Fibroblast of skin of left biceps (primary cell): ENCODE measurements at places on chromosomes 11 and 22.

GRCh38 chr22:25235547-25236290 lies 16.3 kb downstream of the CRYBB2 start:
- DNase-seq: peak; percentile 28

GRCh38 chr11:131827430-131827829 lies 457.0 kb downstream of the NTM start:
- no peak for DNase-seq

- DNase-seq: no peak
Measured at GRCh38 chr11:75105462-75105925, 8.8 kb upstream of the OR2AT4 start.

DNA sequence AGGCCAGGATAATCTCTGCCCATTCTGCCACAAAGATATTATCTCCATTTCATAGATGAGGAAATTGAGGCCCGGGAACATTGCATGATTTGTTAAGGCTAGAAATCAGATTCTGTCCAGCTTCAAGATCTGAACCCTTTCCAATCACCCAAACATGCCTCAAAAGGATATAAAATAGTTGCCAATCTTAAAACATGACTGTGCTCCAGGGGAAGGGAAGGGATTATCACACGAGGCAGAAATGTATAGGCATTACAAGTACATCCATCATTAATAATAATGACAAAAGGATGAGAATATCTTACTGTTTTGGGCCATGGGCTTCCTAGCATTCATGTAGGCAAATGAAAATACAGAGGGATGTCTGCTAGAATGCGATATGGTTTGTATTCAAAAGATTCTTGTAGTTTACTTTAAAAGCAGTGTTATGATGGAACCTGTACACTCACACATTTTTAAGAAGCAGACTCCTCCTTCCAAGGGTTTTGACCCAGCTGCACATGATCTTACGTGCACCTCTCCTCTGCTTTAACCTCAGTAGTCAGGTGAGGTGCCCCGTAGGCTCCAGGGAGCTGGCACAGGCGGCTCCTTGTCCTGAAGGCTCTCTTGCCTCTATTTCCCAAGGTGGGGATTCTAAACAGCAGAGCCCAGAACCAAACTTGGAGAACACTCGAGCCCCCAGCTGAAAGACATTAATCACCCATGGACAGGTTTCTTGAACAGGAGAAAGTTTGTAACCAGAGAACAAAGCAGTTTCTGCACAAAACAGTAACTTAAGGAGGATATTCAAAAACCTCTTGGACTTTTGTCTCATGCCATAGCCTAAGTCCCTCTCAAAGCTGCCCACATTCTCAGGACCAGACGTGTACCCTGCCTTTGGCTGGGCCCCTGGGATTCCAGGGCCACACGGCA lies 36.0 kb downstream of the PARVA start:
- DNase-seq: no peak

- DNase-seq: no peak
Measured at GRCh38 chr22:25359601-25360261, 140.3 kb downstream of the CRYBB2 start.

DNA sequence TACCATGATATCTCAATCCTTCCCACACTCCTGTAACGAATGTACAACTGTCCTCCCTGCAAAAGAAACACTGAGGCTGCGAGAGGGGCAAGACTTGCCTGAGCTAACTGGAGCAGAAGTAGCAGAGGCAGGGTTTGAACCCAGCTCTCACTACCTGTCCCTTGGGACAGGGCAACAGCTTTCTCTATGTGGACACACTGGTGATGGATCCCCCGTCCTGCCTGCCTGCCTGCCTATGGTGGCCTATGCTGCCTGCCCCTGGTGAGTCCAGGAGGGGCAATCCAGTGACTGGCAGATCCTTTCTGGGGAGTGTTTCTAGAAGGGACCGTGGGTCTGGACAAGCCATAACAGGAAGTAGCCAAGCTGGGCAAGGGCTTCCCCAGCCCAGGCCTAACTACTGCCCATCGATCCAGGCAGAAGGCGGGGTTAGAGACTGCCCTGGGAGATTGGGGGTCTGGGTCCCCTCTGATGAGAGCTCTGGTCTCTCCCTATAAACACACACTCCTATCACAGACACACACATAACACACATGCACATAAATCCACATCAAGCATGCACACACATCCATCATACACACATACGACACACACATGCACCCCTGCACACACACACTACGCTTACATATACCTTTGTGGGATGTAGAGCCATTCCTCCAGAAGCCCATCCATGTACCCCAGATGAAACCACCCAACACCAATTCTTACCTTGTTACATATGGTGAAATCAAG lies 1.1 kb upstream of the EMID1 start:
- no peak for DNase-seq

GRCh38 chr11:68372625-68373024 lies 60.2 kb downstream of the LRP5 start:
- no peak for DNase-seq

GRCh38 chr11:118003456-118003855 lies 17.3 kb downstream of the IL10RA start:
- DNase-seq: no peak

DNA sequence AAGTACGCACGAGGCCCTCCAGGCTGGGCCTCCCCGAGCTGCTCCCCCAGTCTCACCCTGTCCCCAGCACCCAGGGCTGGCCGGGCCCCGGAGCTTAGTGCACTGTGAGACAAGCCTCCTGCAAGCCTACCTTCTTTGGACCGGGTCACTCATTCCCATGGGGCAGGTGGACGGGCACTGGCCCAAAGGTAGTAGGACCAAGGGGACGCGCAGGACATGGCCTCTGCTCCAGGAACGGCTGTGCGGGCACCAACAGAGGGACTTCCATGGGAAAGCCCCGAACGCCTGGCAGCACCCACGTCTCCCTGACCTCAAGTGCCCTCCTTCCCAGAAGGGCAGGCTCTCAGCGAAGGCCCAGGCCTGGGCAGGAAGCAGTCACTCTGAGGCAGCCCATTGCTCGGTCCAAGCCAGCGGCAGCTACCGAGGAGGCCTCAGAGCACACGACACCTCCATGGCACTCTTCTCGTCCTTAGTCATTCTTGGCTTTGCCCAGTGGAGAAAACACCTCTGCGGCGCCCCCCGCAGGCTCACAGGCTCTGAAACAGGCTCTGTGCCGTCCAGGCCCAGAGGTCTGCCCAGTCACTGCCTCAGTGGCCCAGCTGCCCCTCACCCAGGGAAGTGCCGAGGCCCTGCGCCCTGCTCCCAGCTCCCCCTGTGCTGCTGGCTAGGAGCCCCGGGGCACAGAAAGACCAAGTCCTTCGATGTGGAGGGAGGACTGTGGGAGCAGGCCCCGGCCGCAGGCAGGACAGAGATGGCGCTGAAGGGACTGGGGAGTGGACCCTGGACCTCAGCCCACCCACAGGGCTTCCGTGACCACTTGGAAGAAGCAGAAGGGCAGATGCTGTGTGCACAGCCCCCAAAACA lies 3.8 kb downstream of the MOB2 start:
- no peak for DNase-seq

- DNase-seq: no peak
Measured at GRCh38 chr11:117905524-117905923, 23.7 kb downstream of the TMPRSS13 start.

GRCh38 chr11:132106096-132106982 lies 735.9 kb downstream of the NTM start:
- no peak for DNase-seq

GRCh38 chr11:132992838-132993631 lies 539.3 kb downstream of the OPCML start:
- no peak for DNase-seq

GRCh38 chr22:35541254-35541748 lies 670 bp downstream of the RASD2 start:
- DNase-seq: no peak

DNA sequence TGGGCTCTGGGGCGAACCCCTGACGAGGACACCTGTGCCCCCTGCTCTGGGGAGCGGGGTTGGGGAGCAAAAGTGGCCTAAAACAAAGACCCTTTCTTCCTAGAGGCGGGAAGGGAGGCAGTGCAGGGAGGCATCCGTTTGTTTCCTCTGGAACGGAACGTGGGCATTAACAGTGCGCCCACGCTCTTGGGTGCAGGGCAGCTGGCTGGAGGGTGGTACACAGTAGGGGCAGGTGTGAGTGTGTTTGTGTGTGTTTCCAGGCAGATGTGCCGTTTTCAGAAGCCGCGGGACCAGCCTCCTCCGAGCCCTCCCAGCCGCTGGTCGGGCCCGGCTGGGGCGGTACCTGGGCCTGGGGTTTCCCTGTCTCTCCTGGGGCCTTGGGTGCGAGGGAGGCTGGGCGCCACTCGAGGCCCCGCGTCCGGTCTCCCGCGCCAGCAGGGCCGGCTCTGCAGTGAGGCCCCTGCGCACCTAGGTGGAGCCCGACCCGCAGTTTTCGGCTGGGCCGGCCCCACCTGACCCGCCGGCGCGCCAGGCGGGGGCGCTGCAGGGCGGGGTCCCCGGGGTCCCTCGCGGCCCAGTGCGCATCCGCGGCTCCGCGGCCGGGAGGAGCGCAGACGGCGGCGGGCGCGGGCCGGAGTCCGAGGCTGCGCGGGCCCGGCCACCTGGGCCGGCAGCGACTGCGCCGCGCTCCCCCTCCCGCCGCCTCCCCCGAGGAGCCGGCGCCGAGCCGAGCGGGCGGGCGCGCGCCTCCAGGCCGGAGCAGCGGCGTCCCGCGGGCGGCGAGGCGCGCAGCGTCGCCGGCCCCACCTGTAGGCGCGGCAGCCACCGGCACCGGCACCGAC lies 1252.7 kb downstream of the BRD1 start:
- DNase-seq: peak; percentile 33

DNA sequence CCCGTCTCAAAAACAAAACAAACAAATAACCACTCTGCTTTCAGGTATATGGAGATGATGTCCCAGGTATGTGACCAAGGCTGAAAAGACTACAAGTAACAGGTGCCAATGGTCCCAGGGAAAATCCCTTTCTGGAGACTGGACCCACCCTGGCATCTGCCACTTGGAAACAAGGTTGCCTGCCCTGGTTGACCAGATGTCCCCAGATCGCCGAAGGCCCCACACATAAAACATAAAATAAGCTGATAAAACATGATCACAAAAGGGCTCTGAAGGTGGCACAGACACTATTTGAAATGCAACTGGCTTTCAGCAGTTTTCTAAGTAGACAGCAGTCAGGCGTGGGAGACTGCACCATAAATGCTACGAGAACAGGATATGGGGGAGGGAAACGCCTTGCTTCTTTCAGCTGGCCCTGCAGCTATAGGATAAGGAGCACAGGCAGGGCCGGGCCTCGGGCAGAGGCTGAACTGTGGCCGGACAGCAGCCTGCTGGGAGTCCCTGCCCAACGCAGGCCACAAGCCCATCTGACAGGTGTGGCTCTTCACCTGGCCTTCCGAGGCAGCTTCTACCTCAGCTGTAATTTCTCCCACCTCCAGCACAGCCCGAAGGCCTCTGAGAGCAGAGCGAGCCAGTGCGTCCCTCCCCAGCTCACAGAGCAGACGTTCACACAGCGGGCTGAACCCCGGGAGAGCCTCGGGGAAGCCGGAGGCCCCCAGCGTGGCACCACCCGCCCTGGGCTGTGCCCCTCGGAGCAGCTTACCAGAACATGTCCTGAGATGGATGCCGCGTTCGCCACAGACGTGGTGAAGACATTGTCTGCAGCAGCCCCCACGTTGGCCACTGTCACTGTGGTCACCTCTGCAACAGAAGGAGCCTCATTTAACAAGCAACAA lies 4.0 kb downstream of the DEAF1 start:
- no peak for DNase-seq

DNA sequence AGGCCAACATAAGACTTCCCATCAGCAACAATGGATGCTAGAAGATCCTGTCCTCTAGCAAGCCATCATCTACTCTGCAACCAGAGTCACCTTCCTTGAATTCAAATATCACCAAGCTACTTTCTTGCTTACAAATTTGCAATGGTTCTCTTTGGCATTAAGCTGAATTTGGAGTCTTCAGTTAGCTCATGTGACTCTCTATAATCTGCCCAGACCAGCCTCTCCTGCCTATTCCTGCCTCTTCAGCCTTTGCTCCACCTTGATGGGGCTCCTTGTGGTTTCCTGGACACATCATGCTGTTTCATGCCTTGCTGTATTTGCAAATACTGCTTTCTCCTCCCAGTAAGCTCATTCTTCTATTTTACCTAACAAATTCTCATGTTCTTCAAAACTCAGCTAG lies 82.3 kb downstream of the RASSF10 start:
- no peak for DNase-seq

- no peak for DNase-seq
Measured at GRCh38 chr11:116819049-116819448, 4.1 kb downstream of the APOA4 start.

GRCh38 chr22:37561212-37562048 lies 1.1 kb downstream of the CDC42EP1 start:
- DNase-seq: peak; percentile 66

GRCh38 chr11:35387111-35387982 lies 32.0 kb downstream of the SLC1A2 start:
- no peak for DNase-seq

- no peak for DNase-seq
Measured at GRCh38 chr22:45007391-45008185, 2.2 kb downstream of the PHF21B start.

- DNase-seq: no peak
Measured at GRCh38 chr11:126357055-126357962, 1.8 kb downstream of the ST3GAL4 start.

DNA sequence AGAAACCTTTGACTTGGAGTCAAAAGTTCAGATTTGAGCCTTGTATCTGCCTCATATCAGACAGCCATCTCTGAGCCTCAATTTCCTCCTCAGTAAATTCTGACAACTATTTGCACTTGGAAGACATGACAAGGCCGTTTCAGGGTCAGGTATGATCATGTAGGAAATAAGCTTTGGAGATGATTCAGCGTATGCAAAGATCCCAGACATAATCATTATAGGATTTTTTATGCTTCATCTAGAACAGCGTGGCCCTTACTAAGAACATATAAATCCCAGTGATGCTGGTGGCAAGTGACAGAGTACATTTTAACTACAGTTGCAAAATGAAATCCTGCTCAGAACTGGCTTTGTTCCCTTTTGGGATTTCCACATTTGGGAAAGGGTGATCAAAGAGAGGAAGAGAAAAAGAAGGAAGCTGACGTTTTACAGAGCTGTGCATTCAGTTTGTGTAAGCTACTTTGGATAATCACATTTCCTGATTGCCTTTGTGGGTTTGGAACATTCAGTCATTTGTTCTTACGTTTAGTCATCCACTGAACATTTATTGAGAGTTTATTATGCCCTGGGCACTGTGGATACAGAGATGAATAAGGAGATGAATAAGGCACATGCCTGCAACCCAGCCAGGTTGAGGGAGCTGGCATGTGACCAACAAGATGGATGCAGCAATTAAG lies 81.9 kb upstream of the HEPHL1 start:
- no peak for DNase-seq
